ENCODE measurements at places on chromosomes 5 and 9.
A peak's percentile ranks its signal among the peaks of the same experiment; 100 is the strongest.

DNA sequence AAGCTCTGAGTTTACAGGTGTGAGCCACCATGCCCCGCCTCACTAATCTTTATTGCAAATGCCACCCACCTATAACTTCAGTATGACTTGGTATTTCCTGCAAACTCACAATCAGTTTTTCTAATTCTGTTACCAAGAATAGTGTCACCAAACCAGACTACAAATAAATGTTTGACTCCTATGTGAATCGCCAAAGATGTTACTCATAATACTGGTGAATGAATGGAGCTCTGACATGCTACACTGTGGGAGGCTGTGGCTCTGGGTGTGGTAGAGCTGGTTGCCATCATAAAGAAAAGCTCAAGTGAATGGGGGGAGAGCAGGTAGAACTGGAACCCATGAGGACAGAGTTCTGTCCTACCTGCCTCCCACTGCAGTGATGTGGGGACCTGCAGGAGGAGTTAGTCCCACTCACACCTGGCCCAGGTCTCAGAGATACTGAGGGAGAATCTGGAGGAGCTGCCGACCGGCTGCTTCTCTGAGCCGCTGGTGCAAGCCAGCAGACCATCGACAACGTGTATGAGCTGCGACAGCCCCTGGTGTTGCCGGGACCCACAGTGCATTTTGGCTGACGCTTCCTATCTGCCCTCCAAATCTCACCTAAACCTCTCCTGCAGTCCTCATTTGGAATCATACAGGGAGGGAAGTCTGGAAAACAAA, 95.7 kb downstream of the ENTREP1 start:
- no peak for DNase-seq

GRCh38 chr5:134975078-134975715, 7.5 kb downstream of the CATSPER3 start:
- DNase-seq: no peak

GRCh38 chr5:134209477-134210245, 16.2 kb downstream of the PPP2CA start:
- no peak for DNase-seq

DNA sequence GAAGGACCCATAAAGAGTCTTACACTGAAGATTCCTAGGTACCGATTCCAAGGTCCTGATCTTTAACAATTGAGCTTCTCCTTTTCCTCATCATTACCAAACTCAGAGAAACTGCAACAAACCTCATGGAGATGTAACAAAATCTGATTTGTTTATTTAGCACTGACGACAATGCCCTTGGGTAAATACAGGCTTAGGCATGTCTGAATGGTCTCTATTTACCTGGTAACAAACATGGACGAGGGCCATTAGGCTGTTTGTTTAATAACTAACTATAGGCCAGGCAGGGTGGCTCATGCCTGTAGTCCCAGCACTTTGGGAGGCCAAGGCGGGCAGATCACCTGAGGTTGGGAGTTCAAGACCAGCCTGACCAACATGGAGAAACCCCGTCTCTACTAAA, 333.3 kb downstream of the AGTPBP1 start:
- DNase-seq: peak; percentile 1

- DNase-seq: no peak
Observed at GRCh38 chr9:135065151-135065550, 22.3 kb upstream of the OLFM1 start.

- DNase-seq: no peak
Observed at GRCh38 chr5:117888688-117889087, 1099.7 kb downstream of the DTWD2 start.

- no peak for DNase-seq
Observed at GRCh38 chr5:178396796-178397720, 164.5 kb upstream of the PHYKPL start.

DNA sequence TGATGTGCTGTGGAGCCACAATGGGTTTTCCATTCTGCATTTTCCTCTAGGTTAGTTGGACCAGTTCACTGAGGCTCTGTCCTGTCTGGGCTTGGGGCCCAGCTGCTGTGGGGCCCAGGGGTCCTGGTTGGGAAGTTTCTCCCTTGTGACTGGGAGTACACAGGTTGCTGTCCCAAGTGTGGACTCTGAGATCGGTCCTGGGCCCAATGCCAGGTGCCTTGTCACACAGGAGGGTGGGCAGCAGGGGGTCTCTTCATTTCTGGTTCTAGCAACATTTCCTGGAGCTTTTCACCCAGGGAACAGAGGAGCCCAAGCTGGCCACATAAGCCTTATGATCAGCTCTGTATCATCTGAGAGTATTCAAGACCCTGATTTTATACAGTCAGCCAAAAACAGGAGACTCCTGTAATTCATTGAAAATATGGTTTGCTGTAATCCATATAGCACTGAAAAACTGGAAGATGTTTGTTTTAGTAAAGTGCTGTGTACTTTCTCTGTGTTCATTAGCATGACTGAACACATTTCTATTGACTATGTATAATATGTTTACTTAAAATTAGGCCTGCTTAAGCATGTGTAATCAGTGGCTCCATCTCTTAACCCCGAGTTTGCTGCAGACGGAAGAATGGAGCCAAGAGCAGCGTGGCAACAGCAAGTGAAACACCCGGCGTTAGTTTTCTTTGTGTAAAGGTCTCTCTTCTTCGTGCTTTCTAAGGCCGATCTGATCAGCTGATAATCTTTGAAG, 62.5 kb downstream of the MVB12B start:
- DNase-seq: no peak

GRCh38 chr5:80608731-80609130, 38.7 kb upstream of the ANKRD34B start:
- DNase-seq: no peak

DNA sequence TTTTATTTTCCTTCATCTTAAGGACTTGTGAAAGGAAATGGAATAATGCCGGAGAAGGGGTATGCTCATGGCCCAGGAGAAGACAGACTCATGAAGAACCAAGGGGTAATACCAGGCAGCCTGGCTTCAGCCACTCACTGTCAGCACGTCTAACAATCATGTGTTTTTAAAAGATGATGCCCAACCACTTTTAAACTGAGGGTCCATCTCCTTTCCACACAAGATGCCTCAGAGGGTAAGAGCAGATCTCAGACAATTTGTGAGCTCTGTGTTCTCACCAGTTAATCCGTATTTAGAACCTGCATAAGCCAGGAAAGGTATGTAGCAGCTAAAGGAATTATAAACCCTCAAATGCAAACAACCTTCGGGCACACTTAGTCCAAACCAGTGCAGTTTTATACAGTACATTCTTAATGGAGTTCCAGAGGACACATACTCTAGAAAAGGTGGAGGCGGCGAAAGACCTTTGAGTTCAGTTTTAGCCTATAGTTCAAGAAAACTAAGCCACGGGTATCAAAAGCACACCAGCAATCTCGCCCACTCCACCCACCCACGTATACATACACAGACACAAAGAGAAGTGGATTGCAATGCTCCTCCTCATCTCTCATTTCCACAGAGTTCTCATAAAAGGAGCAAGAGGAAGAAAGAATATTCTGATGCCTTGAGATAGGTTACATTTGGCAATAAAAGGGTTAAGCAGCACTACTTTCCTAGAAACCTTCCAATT, 2.6 kb downstream of the DIAPH1 start:
- no peak for DNase-seq

- no peak for DNase-seq
Observed at GRCh38 chr5:59864718-59865117, 28.8 kb downstream of the PDE4D start.

- no peak for DNase-seq
Observed at GRCh38 chr5:131171276-131171810, 599 bp downstream of the LYRM7 start.

GRCh38 chr5:17360879-17361278, 137.2 kb upstream of the TAF11L2 start:
- no peak for DNase-seq

DNA sequence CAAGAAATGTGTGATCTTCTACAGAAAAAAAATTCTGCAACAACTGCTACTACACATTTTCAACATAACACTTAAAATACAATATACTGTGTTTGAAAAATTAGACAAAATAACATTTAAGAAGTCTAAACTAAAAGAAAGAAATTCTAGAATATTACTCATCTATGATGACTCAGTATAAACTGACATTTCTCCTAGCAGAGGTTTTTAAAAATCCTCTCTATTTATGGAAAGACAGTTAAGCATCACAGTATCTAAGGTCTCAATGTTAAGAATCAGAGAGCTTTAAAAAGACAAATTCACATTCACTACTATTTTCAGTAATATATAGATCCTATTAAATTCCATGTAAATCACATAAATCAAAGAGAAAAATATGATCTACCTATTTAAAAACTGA, 61.3 kb downstream of the NR2F1-AS1 start:
- DNase-seq: no peak

DNA sequence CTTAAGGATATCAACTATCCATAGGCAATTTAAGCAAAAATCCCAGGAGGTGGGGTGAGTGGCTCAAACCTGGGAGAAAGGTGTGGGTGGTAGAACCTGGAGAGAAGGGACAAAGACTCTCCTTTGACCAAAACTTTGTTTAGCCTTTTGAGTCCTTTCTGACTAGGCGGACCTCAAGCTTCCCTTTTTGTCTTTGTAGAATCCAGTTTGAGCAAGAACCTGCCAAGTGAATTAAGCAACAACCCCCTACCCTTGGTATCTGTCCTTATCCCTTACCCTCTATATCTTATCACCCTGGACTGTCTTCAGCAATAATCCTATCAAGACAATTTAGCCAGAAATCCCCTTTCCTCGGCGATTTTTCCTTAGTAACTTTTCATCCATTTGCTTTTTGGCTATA, 53.5 kb upstream of the SLC28A3 start:
- DNase-seq: no peak

DNA sequence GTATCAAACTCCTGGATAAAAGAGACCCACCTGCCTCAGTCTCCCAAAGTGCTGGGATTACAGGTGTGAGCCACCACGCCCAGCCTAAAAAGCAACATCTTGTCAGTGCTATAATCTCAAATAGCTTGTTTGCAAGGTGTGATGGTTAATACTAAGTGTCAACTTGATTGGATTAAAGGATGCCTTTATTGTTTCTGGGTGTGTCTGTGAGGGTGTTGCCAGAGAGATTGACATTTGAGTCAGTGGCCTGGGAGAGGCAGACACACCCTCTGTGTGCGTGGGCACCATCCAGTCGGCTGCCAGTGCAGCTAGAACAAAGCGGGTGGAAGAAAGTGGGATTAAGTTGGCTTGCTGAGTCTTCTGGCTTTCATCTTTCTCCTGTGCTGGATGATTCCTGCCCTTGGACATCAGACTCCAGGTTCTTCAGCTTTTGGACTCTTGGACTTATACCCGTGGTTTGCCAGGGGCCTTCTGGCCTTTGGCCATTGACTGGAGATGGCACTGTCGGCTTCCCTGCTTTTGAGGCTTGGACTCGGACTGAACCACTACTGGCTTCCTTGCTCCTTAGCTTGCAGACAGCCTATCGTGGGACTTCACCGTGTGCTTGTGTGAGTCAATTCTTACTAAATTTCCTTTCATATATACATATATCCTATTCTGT, 28.1 kb downstream of the TARS1 start:
- DNase-seq: no peak

DNA sequence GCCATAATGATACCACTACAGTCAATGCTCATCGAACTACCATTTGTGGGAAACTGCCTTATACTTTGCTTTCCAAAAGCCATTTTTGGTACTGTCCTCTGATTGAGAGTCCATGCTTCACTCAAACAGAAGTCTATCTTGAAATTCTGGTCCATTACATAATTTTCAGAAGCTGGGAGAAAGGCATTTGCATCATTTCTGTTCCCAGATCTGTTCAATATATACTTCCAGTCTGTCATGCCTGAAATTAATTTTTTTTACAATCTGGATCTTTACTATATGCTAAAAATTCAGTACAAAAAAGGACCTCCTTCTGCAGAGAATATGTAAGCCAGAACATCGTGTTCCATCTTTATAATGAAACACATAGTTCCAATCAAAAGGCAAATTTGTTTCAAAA, 528.9 kb upstream of the MEF2C start:
- DNase-seq: no peak

DNA sequence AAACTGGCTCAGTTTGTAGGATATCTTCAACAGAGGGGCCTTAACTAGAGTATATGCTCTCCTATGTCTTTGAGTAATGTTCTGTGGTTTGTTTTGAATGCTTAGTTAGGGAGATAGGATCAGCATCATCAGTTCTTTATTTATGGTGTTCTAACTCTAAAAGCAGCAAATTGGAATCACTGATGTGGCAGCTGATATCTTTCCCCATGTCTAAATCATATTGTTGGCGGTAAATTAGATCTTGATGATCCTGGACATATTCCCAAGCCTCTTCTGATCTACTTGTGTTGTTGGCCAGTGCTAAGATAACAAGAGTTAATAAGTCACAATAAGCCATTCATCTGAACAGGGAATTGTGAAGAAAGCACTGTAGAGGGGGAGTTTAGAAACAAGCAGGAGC, 332.4 kb upstream of the DAB2 start:
- no peak for DNase-seq

- DNase-seq: no peak
Observed at GRCh38 chr5:82820961-82821845, 256.0 kb downstream of the TMEM167A start.

- no peak for DNase-seq
Observed at GRCh38 chr9:108671794-108672193, 184.0 kb downstream of the ACTL7B start.

DNA sequence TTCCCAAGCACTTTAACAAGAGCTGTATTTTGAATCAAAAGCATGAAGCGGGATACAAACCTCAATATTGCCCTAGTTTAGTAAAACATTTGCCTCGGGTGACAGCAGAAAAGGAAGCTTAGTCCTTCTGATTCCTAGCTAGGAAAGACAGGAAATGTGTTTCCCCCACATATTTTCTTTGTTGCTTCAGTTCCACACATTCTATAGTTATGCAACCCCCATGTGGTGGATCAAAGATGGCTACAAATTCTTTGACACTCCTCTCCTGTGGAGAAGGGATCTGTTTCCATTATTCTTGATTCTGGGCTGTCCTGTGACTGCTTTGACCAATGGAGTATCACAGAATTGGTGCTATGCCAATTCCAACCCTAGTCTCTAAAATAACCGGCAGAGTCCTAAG, 89.1 kb upstream of the SLC30A5 start:
- DNase-seq: no peak

- no peak for DNase-seq
Observed at GRCh38 chr5:92401492-92401891, 1018.4 kb upstream of the ARRDC3 start.

DNA sequence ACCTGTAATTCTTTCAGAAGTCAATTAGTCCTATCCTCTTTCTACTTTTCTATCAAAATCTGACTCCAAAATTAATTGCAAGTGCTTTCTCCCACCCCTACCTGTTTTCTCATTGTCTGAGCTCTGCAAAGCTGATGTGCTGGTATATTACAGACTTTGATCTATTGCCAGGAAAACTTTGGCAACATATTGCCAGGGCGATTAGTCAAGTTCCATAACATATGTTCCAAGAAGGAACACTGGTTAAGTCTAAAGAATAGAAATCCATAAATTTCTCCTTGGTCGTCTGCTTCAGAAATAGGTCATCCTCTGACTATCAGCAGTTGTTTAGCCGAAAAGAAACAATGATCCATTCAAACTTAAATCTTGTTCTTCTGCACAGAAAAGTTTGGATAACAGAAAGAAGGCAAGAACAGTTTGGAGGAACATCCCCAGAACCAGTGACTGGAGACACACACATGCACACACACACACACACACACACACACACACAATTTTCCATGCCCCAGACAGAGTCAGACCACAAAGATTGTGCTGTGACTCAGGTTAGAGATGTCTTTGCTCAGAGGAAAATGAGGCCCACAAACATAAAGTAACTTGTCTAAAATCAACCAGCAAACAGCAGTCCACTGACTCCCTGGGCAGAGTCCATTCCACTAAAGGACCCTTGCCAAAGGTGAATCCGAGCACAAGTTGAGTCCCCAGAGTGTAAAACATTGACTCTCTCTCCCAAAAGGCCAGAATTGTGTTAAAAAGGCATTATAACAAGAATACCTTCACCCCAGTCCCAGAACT, 202.1 kb downstream of the DEPDC1B start:
- no peak for DNase-seq
